ENCODE measurements at places on chromosomes 2 and 18.

GRCh38 chr2:241198381-241199279 is 10.2 kb downstream of the ANO7 start:
- no peak for DNase-seq

DNA sequence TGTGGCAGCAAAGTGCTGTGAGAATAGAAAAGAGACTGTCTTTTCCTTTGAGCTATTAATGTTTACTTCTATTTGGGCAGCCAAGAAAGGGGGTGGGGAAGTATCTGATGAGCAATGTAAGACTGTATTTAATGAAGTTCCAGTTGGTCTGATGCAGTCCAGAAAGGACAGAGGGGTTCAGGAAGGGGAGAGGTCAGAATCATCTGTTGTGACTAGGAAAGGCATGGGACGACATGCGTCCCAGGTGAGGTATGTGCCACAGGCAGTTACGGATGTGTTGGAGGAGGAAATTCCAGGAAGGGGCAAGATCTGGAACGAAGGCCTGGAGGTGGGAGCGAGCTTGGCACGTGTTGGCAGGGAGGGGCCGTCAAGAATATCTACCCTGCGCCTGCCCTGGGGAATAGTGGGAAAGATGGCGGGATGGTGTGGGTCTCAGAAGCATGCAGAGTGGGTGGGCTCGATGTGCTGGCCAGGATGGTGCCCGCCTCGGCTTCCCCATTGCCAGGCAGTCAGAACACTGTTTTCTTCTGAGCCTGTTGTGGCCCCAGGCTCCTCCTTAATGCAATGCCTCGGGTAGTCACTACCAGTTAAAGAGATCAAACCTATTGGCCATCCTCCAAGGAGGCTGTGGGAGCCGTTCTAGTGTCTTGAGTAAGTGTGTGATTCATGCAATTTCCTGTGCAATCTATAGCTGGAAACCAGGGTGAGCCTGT is 57.8 kb upstream of the TXNDC2 start:
- no peak for DNase-seq

DNA sequence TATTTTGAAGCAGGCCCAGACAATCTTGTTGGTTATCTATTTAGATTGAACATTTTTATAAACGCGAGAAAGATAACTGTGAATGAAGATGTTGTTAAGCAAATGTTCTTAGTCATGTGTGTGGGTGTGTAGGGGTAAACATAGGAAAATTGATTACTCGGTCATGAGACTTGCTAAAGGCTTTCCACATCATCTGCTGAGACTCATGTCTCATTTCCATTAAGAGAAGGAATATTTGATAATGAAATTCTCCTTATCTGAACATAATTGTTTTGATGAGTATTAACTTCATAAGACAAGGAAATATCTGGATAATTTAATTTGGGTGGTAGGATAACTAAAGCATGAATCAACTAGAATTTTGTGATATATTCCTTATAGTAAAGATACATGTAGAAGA is 19.7 kb downstream of the CCDC102B start:
- no peak for DNase-seq

GRCh38 chr18:56112013-56112749 is 524.2 kb upstream of the TCF4 start:
- DNase-seq, result no peak

- no peak for DNase-seq
Measured at GRCh38 chr18:77374446-77374805, 124.8 kb downstream of the GALR1 start.

GRCh38 chr18:56645415-56646016 is 5.6 kb upstream of the WDR7 start:
- no peak for DNase-seq

- DNase-seq, result no peak
Measured at GRCh38 chr2:29583104-29583503, 338.3 kb downstream of the ALK start.

DNA sequence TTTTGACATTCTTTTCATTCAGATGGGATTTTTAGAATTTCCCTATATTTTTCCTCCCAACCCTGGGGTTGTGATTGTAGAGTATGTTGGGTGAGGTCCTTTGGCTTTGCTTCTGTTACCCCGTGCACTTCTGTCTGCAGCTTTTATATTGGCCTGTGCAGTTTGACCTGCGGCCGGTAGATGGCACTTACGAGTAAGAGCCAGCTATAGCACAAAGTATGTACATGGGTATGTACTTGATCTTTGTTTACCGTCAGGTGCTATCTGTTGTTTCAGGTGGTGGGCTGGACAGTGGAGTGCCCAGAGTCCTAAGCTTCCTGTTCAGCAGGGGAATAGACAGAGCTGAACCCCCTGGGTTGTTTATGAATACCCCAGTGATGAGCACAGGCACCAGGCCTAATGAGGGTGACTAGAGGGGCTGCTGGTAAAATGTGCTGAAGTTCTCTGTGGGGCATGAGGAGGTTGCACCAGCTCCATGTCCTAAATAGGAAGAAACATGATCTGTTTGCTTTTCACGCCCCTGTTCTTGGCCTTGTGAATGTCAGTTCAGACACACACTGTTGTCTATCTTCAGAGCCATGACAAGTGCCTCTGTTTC is 58.9 kb upstream of the THUMPD2 start:
- no peak for DNase-seq

DNA sequence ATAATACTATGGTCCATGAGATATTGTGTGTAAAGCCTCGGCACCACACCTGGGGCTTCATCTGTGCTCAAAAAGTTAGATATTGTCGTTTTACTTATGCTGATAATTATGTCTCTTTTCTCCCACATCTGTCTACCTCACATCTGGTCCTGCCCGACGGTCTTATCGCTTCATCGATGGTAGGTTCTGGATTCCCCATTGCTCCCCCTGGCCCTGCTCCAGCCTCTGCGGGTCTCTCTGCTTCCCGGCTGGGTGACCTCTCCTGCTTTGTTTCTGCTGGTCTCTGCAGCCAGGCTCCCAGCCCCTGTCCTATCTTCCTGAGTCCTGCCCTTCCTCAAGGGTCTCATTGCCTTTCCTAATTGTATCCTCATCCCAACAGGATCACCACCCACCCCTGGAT is 294.2 kb downstream of the NDUFA10 start:
- DNase-seq, result no peak

DNA sequence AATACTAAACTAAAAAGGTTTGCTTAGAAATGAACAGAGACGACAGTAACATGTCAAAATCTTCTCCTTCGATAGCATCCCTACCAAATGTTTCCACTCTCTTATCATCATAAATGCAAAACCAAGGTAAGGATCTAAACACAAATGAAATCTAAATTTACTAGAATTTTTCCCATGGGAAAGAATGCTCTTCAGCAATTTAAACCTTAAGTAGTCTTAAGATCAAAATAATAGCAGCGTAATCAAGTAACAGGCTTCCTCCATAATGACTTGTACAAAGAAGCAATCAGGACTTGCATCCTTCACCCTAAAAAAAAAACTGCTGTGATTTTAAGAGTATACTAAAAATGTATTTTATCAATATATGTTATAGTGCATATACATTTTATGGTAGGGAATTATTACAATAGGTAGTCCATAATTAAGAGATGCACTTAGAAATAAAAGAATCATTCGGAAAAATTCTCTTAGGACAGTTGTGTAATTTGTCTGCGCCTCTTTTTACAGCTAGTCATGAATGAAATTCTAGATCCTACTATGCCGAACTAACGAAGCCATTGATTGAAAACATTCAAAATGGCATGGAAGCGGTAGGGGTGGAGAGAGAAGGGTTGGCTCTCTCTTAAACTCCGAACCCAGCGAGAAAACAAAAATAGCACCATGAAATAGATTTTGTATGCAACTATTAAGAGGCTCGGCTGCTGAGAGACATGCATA is 1.3 kb downstream of the PGAP1 start:
- no peak for DNase-seq

DNA sequence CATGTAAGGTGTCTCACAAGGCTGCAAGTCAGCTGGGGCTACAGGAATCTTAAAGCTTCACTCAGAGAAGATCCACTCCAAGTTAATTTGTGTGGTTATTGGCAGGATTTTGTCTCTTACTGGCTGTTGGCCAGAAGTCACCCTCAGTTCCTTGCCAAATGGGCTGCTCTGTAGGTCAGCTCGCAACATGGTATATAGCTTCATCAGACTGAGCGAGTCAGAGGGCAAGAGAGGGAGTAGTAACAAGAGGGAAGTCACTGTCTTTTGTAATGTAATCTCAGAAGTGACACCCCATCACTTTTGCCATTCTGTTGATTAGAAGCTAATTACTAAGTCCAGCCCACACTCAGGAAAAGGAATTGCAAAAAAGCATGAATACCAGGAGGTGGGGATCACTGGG is 119.5 kb downstream of the LRRTM1 start:
- DNase-seq, result no peak

DNA sequence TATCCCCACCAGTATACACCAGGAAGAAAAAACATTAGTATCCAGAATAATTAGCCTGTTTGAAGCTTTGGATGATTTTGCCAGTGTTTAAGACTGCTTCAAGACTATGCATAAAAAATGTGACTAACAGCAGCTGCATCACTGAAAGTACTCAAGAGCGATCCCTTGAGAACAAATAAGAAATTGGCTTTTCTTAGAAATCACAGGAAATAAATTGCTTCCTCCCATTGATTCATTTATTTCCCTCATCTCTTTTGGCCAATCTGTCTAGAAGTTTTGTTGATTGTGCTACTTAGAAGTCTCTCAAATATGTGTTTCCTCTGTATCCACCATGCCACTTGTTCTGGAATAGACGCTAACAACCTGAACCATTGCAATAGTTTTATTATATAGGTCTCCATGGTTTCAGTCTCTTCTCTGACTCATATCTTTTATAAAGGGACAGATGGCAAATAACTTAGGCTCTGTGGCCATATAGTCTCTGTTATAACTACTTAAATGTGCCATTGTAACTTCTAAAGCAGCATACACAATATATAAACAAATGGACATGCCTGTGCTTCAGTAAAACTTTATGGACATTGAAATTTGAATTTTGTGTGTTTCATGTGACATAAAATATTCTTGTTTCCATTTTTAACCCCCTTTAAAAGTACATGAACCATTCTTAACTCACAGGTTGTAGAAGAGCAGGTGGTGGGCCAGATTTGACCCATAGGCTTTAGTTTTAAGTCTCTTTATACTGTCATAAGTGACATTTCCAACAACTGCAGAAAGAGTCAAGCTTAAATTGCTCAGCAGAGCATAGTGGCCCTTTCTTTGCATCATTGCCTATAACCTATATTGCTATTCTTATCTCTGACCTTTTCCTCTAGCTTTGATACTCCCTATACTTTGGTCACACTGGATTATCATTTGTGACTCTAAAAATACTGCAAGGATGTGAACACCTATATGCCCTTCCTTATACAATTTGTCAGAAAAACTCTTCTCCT is 123.9 kb downstream of the MC4R start:
- no peak for DNase-seq

DNA sequence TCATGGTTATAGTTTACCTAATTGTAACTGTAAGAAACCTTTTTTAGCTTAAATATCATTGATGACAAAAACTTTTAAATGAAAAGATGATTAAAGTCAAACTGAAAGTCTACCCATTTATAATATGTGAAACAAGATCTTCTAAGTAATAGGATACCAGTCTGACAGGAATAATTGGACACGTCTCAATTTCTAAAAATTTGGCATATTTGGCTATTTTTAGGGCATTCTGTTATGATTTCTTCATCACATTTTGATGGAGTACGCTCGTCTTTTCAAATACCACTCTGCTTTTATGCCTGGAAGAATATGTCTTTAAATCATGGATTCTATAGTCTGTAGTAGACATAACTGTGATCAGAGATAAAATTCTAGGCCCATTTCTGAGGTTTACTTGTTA is 1.3 kb downstream of the R3HDM1 start:
- DNase-seq, result no peak

DNA sequence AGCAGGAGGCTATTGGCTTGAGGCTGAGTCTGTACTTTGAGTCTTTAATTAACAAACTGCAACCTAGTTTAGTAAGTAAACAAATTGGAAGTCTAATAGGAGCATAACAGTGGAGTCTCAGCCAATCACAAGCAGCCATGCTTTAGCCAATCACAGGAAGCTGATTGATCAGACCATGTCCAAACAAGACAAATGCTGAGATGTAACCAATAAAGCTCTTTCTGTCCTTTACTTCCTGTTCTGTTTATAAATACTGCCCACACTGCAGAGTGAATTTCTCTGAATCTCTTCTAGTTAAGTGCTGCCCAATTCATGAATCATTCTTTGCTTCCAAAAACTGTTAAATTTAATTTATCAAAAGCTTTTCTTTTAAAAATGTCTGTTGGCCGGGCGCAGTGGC is 146.6 kb upstream of the DLX2 start:
- DNase-seq, result no peak

GRCh38 chr2:191013682-191013931 is 364 bp downstream of the STAT1 start:
- no peak for DNase-seq

- no peak for DNase-seq
Measured at GRCh38 chr2:44233450-44234128, 41.7 kb upstream of the SLC3A1 start.

- DNase-seq, result no peak
Measured at GRCh38 chr2:182716650-182716979, 558 bp downstream of the DNAJC10 start.

DNA sequence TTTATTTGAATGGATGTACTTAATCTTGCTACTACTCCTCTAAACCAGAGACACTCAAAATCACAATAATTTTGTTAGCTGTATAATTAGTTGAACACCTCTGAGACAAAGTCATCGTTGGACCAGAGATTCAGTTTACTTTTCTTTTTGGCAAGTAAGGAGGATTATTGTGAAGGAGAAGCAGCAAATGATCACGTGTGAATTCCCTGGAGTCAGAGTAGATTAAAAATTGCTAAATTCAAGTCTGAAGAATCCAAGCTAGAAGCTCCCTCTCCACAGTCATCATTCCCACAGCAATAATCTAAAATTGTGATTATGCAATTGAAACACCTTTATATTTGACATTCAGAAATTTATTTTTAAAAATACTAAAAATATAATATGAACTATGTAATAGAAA is 484.4 kb downstream of the CMPK2 start:
- DNase-seq, result no peak

DNA sequence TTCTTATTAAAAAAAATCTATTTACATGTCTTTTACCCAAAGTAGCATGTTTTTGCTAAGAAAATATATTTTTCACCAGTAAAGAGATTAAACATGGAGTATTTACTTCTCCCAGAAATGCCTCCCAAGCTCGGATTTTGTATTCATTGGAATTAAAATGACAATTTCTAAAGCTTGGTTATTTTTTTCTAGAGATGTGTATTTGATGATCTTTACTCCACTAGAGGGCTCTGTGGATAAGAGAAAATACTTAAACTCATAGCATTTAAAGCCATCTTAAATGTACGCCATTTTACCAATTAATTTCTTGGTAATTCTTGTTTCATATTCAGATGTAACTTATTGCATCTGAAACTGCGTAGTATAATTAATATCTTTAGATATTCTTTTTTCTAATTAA is 461.4 kb downstream of the GALR1 start:
- no peak for DNase-seq

DNA sequence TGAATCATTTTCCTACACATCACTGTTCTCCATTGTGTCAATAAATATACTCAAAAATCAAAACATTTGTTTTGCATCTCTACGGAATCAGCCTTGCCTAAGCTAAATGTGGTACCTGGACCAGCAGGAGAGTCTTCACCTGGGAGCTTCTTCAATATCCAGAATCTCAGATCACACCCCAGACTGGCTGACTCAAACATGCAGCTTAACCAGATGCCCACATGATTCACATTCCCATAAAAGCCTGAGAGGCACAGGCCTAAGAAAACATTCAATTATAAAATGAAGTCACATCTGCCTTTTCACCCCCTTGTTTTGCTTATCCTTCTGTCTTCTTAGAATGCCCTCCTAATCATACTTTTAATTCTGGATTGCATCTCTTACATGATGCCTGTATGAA is 1045.5 kb upstream of the NXPH2 start:
- no peak for DNase-seq

All from cortex of kidney (tissue), 1 donor.